Transverse colon (tissue), 4 donors: ENCODE measurements at places on chromosomes 6 and 20. TPM values are rescaled to one million over a fixed set of nuclear protein-coding genes. Genes with fewer than 3 reads are reported as not detected.

- no peak overlapping the region for H3K4me3 ChIP-seq
- no peak overlapping the region for H3K27ac ChIP-seq
- no peaks in the 10 kb centered on the region for H3K36me3 ChIP-seq
- DNase-seq, result no peak
- H3K4me1 ChIP-seq, result peaks cover 4% of the 10 kb centered on the region
Measured at GRCh38 chr6:48084201-48084600, 26.8 kb downstream of the PTCHD4 start.

- no peaks in the 10 kb centered on the region for H3K36me3 ChIP-seq
- H3K4me3 ChIP-seq, result no peak overlapping the region
- no peak for DNase-seq
- H3K4me1 ChIP-seq, result no peaks in the 10 kb centered on the region
Measured at GRCh38 chr20:48236000-48236970, 451.0 kb upstream of the SULF2 start.

Gene DUSP15
- total RNA-seq, result not detected

DNA sequence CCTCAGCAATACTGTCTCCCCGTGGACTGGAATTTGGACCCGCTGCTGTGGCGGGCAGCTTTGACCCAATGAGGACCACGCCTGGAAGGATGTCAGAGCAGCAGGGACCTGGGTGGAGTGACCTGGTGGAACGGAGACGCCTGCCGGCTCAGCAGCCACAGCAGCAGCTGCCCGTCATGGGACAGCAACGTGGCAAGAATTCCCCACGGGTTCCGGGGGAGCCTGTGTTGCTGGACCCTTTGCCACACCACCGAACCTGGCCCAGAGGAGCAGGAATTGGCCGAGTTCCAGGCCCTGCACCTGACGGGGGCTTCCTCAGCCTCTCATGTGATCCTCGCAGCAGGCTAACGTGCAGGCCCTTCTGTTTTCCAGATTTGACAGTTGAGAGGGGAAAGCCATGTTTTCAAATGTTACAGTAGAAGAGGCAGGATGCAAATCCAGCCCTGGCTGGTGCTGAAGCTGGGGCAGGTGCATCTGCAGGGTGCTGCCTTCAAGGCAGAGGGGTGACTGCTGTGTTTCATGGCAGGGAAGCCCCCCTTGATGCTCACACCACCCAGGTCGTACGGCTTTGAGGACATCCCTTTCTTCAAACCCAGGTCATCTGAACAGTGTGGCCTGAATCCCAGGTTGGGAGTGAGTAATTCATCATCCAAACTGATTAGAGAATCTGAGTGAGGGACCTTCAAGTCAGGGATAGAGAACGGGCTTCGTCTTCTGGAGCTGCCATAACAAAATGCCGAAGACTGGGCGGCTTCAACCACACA, 93.4 kb downstream of the THBS2 start:
- H3K27me3 ChIP-seq, result no peaks in the 10 kb centered on the region
- no peak for DNase-seq
- H3K4me3 ChIP-seq, result no peak overlapping the region
- H3K36me3 ChIP-seq, result no peaks in the 10 kb centered on the region
- no peaks in the 10 kb centered on the region for H3K4me1 ChIP-seq

Gene GCNT2
- total RNA-seq, result 53.4 TPM

DNA sequence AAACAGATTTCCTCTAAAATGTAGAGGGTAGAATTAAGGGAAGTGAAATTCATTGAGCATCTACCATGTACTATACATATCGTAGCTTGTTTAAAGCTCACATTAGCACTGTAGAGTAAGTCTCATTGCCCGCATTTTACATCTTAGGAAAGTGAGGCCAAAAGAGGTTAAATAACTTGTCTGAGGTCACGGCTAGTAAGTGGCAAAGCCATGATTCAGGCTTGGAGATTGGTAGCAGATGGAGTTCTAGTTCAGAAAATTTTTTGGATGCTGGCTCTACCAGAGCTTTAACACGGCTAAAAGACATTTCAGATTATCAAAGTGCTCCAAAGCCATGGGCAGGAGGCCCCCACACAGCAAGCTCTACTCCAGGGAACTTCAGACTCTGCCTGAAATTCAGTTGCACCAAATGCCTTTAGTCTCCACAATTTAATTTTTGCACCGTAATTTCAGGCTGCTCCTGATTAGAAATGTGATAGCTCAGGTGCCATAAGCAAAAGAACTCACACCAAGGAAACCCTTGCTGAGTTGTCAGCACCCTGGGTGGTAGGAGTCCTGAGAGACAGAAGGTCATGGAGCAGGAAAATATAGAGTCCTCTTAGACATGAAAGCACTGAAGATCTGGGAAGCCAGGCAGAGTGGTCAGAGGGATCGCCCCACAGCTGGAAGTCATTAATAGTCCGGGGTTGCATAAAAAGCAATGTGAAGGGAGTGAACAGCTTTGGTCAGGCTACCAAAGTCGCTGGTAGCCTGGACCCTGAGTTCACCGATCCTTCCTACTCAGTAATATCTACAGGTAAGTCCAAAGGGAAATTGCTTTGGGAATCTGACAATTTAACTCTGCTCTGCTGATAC, 55.2 kb upstream of the ASIP start:
- H3K27me3 ChIP-seq, result peaks cover 16% of the 10 kb centered on the region
- H3K36me3 ChIP-seq, result no peaks in the 10 kb centered on the region
- no peak overlapping the region for H3K27ac ChIP-seq
- no peaks in the 10 kb centered on the region for H3K4me1 ChIP-seq

GRCh38 chr20:19888269-19888671, 128.9 kb upstream of the NAA20 start:
- H3K36me3 ChIP-seq, result no peaks in the 10 kb centered on the region
- H3K27ac ChIP-seq, result peak overlapping the region; percentile 87
- H3K27me3 ChIP-seq, result no peaks in the 10 kb centered on the region
- DNase-seq, result peak; percentile 36
- H3K4me1 ChIP-seq, result peaks cover 70% of the 10 kb centered on the region

- H3K27ac ChIP-seq, result no peak overlapping the region
- DNase-seq, result no peak
- no peak overlapping the region for H3K4me3 ChIP-seq
- no peaks in the 10 kb centered on the region for H3K36me3 ChIP-seq
Measured at GRCh38 chr6:40545954-40546353, 41.2 kb downstream of the LRFN2 start.

Gene ENPP5
- total RNA-seq, result 5.5 TPM

Gene TSPO2
- total RNA-seq, result not detected

Gene FOXA2
- 13.5 TPM for total RNA-seq

DNA sequence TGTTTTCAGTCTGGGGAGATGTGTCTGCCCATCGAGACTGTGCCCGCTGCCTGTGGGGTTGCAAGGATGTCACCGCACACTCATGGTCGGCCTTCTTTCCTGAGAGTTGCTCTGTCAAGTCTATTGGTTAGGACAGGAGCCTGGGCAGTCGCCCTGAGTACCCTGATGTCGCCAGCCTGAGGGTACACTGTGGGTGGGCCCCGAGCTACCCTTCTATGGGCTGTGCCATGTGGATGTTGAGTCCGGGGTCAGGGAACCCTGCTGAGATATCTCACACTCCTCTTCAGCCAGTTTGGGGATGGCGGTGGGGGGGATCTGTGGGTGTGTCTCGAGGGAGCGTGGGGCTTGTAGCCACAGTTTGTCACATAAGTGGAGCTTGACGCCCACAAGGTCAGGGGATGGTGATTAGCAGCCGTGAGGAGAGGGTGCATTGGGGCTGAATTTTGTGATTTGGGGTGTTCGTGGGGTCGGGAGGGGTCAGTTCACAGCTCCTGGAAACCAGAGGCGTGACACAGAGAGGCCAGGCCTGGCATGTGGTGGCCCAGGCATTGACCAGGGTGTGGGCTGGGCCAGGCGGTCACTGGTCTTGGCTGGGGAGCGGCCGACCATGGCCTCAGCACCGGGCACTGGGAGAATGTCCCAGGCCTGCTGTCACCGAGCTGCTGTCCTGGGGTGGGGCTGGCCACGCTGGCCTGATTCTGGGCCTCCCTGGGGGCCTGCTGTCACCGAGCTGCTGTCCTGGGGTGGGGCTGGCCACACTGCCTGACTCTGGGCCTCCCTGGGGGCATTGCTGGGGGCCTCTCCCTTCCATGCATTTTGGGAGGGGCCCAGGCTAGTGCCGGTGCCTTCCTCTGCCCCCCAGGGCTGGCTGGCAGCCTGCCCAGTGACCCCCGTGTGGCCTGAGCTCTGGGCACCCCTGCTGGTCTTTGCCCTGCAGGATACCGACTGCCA, 1.6 kb upstream of the NPBWR2 start:
- no peak overlapping the region for H3K27ac ChIP-seq
- H3K27me3 ChIP-seq, result peaks cover 5% of the 10 kb centered on the region
- no peaks in the 10 kb centered on the region for H3K4me1 ChIP-seq
- DNase-seq, result peak; percentile 4

Gene CFB
- 41.3 TPM for total RNA-seq

Gene CCN5
- total RNA-seq, result 9.5 TPM

DNA sequence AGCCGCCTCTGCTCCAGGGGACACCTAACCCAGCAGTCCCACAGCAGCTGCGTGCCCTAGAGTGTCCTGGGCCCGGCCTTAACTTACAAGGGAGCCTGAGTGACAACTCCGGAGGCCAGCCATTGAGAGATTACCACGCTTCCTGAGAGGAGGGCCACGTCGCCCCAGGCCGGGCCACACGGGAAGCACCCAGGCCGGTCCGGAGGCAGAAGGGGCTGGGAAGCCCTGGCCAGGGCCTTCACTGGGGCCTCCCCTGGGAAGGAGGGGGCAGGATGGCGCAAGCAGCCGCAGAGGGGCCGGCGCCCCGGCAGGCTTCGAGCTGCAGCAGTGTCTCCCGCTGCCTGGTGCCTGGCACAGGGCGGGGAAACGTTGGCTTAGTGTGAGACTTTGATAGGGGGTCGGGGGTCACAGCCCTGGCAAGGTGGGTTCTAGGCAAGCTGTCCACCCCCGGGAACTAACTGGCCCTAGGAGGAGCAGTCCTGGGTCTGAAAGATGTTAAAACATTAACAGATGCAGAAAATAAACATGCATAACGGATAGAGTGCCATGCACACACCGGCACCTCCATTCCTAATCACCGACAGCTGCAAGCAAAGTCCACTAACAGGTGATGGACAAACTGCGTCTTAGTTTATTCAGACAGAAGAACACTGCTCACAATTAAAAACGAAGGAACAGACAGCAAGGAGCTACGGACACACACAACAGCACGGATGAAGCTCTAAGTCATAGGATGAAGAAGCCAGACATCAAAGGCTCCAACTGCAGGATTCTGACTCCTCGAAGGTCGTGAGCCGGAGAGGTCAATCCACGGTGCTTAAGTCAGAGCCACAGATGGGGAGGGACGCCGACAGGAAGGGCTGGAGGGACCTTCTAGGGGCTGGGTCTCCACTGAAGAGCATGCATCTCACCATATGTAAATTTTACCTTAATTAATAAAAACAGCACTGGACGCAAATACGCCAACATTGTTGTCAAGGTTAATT, 17.4 kb downstream of the CHRNA4 start:
- H3K36me3 ChIP-seq, result no peaks in the 10 kb centered on the region
- DNase-seq, result no peak
- no peak overlapping the region for H3K27ac ChIP-seq
- no peaks in the 10 kb centered on the region for H3K4me1 ChIP-seq

DNA sequence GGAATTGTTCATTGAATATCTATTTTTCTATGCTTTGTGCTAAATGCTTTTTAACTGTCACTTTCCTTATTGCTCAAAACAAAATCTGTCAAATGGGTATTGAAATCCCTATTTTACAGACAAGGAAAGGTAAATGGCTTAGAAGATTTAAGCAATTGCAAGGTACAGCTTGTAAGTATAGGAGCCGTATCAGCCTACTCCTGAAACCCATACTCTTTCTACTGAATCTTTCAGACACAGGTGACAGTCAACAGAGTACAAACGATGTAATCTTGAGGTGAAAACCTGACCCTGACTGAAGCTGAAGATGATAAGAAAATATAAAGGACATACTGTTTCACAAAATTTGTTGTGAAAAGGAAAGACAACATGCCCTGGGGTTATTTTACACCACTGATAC, 7.0 kb upstream of the COX7A2 start:
- no peaks in the 10 kb centered on the region for H3K27me3 ChIP-seq
- H3K4me1 ChIP-seq, result no peaks in the 10 kb centered on the region
- no peak for DNase-seq
- H3K36me3 ChIP-seq, result no peaks in the 10 kb centered on the region
- no peak overlapping the region for H3K27ac ChIP-seq
- H3K4me3 ChIP-seq, result no peak overlapping the region

DNA sequence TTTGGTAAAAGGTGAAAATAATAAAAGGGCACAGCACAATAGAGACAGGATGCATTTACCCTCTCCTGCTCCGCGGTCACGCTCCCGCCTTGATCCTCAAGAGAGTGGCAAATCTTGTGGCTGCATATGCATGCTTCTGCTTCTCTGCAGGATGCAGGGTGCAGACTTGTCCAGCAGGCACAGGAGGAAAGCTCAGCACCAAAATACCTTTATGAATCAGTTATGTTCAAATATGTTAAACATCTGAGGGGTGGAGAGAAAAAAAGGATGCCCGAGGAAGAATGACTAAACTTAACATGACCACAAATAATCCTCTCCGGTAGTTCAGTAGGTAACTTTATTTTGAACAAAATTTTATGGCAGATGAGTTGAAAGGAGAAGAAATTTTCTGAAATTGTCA, 366.1 kb upstream of the SOX4 start:
- H3K36me3 ChIP-seq, result peaks cover 8% of the 10 kb centered on the region
- no peak overlapping the region for H3K4me3 ChIP-seq

Gene PPP1R16B
- total RNA-seq, result 1.8 TPM

- H3K4me3 ChIP-seq, result no peak overlapping the region
Measured at GRCh38 chr6:624979-625378, 31.9 kb downstream of the HUS1B start.

- H3K36me3 ChIP-seq, result no peaks in the 10 kb centered on the region
- no peak for DNase-seq
- peaks cover 37% of the 10 kb centered on the region for H3K4me1 ChIP-seq
- H3K4me3 ChIP-seq, result no peak overlapping the region
- peak overlapping the region; percentile 47 for H3K27ac ChIP-seq
- no peaks in the 10 kb centered on the region for H3K27me3 ChIP-seq
Measured at GRCh38 chr20:19777315-19777714, 19.3 kb downstream of the RIN2 start.

- H3K27ac ChIP-seq, result no peak overlapping the region
- no peak overlapping the region for H3K4me3 ChIP-seq
- H3K4me1 ChIP-seq, result no peaks in the 10 kb centered on the region
- no peak for DNase-seq
- H3K36me3 ChIP-seq, result no peaks in the 10 kb centered on the region
Measured at GRCh38 chr6:165146456-165146855, 162.9 kb downstream of the C6orf118 start.

Gene IL17A
- total RNA-seq, result not detected

DNA sequence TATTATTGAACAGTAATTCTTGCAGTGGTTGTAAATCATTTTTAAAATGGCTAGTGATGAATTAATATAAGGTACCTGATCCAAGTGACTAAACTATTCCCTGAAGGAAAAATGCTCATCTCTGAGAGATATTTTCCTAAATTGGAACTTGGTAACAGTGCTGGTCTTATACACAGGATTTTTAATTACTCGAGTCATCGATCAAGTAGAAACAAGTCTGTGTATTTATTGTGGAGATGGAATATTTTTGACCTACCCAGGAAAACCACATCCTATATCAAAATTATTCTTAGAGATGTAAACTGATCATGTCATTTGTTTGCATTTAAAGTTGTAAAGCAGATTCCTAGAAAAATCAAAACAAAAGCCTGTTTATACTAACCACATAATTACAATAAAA, 166.9 kb downstream of the MOXD1 start:
- no peaks in the 10 kb centered on the region for H3K4me1 ChIP-seq
- no peak for DNase-seq
- H3K27ac ChIP-seq, result no peak overlapping the region
- H3K4me3 ChIP-seq, result no peak overlapping the region
- no peaks in the 10 kb centered on the region for H3K36me3 ChIP-seq

Gene PRPH2
- total RNA-seq, result 0.32 TPM

Gene HLA-DPB1
- 68.0 TPM for total RNA-seq

- no peaks in the 10 kb centered on the region for H3K4me1 ChIP-seq
- no peak overlapping the region for H3K27ac ChIP-seq
- H3K4me3 ChIP-seq, result no peak overlapping the region
- H3K27me3 ChIP-seq, result no peaks in the 10 kb centered on the region
- no peaks in the 10 kb centered on the region for H3K36me3 ChIP-seq
Measured at GRCh38 chr6:143457563-143458359, 7.2 kb downstream of the PEX3 start.
